Transverse colon (tissue), 4 donors: ENCODE measurements at places on chromosomes 1 and 21. TPM values are rescaled to one million over a fixed set of nuclear protein-coding genes. Genes with fewer than 3 reads are reported as not detected.

The FNDC5 gene
- 0.55 TPM for total RNA-seq

The FMO5 gene
- 62.5 TPM for total RNA-seq

The VTCN1 gene
- total RNA-seq, result not detected

The RNU1-4 gene
- total RNA-seq, result under 0.01 TPM

The IL6R gene
- 76.3 TPM for total RNA-seq

The MYOG gene
- total RNA-seq, result not detected

The TNFSF4 gene
- 1.4 TPM for total RNA-seq

The SPRR1A gene
- not detected for total RNA-seq

The AMY1B gene
- total RNA-seq, result not detected

GRCh38 chr1:101506541-101507164 lies 269.8 kb downstream of the S1PR1 start:
- peak; percentile 13 for DNase-seq

DNA sequence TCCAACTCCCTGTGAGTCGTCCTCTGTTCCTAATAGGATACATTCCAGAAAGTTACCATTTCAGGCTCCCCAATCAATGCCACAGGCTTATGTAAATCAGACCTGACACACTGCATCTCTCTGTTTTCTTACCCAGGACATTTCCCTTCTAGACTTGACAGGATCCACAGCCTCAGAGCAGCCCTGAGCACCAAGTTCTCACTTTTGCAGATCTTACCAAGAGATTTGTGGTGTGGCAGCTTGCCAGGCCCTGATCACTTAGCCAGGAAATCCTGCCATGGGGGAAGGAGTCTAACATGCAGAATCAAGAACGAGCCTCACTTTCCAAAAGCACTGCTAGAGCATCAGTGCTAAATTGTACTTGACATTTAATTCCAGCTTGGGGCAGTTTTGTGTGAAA lies 202.9 kb downstream of the TBX15 start:
- no peak for DNase-seq

- no peak for DNase-seq
Observed at GRCh38 chr1:221598122-221598521, 143.8 kb downstream of the DUSP10 start.

- no peak for DNase-seq
Observed at GRCh38 chr1:46539972-46540371, 11.5 kb downstream of the KNCN start.

GRCh38 chr1:24309762-24310485 lies 9.2 kb upstream of the GRHL3 start:
- DNase-seq, result no peak

DNA sequence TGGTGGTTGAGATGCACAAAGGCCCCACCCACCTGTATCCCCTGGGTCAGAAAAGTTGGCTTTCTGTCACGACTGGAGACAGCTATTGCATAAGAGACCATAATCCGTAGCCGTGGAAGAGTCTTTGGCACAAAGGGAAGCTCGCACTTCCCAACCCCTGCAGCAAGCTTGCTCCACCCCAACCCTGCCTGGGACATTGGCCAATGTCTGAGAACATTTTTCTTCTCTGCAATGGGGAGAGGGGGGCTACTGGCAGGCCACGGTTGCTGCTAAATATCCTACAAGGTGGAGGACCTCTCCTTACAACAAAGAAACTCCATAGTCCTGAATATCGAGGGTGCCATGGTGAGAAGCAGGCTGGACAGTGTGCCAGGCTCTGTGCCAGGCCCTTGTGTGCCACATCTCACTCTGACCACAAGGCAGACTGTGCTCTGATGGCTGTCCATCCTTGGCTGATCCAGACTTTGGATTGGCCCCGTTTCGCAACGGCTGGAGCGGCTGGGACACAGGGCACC lies 104.1 kb downstream of the CSMD2 start:
- no peak for DNase-seq

DNA sequence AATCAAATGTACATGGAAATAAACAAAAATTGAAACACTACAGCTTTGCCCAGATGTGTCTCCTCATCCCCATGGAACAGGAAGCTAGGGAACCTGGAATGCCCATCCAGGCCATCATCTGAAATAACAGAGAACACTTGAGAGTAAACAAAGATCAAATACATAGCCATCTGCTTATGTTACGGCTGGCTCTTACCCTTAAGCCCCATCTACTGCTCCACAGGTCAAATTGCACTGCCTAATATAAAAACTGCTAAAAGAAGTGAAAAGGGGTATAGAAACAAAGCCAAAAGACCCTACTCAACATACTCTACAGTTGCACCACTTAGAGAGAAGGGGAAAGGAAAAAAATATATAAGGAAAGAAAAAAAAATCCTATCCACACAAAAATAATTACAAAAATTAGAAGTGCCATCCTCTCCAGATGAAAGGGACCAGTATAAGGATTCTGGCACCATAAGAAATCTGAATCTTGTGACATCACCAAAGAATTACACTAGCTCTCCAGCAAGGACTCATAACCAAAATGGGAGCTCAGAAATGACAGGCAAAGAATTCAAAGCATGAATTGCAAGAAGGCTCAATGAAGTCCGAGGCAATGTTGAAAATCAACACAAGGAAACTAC lies 26.9 kb downstream of the OR6Y1 start:
- DNase-seq, result no peak

DNA sequence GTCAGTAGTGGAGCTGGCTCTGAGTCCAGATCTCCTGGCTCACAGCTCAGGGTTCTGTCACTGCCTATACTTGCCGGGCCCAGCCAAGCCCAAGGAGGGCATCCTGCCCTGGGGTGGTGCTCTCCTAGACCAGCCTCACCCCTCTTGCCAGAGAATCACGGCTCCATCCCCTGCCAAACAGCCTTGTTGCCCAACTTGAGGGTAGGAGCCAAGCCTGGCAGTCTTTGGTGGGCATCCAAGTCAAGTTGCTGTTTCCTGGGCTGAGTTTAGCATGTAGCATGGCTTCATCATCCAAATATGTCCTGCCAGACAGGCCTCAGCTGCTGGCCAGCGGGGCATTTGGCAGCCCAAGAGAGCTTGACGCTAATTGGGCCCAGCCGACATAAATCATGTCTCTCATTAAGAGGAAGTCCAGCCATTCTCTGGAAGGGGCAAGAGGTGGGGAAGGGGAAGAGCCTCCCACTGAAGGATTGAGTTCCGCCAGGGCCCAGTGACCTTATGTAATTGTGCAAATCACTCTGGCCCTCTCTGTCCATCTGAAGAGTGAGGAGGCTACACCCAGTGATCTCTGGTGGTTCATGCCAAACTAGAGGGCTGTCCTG lies 22.6 kb upstream of the TRABD2B start:
- DNase-seq, result no peak

- peak; percentile 45 for DNase-seq
Observed at GRCh38 chr1:54965624-54966340, 14.6 kb upstream of the TMEM61 start.

GRCh38 chr1:245541369-245541768 lies 386.6 kb downstream of the KIF26B start:
- DNase-seq, result no peak

GRCh38 chr1:204979306-204979705 lies 63.7 kb upstream of the CNTN2 start:
- DNase-seq, result no peak

- DNase-seq, result peak; percentile 46
Observed at GRCh38 chr1:150017206-150017750, 6.8 kb upstream of the OTUD7B start.

DNA sequence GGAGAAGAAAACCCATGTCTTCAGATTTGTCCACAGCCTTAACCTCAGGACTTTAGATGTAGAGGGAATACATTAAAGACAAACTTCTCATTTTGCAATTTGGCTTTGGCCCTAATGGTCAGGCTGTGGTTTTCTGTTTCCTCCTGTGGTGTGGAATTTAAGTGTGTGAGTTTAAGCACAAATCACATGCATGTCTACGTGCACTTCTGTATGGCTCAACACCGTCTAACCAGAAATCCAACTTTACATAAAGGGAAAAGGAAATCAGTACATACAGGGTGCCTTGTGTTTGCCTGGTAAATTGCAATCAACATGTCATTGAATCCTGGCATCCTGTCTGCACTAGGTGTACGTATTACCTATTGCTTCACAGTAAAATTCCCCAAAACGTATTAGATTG lies 1.2 kb upstream of the ZNF124 start:
- no peak for DNase-seq

GRCh38 chr1:41802532-41803501 lies 115.9 kb downstream of the HIVEP3 start:
- peak; percentile 25 for DNase-seq

DNA sequence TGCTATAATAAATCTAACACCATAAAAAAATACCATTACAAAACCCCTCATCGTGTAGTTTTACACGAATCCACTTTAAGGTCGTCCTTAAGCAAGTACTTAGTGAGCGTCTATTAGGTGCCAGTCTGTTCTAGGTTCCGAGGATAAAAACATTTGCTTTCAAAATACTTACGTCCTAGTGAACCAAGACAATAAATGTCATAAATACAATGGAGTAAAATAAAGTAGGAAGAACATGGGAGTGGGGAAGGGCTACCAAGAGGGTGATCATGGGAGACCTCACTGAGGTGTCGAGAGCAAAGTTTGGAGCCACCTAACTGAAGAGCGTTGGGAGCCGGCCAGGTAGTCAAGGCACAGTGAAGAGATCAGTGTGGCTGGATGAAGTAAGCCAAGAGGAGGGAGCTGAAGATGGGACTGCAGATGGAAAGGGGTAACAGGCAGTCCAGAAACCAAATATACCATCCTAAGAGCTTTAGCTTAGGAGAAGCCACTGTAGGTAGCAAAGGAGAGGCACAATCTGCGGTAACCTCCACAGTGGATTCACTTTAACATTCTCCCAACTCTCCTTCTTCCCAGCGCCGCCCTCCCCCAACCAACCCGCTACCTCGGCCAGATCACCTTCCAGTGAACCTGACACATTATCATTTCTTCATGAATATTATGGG lies 684 bp downstream of the LTN1 start:
- DNase-seq, result no peak

DNA sequence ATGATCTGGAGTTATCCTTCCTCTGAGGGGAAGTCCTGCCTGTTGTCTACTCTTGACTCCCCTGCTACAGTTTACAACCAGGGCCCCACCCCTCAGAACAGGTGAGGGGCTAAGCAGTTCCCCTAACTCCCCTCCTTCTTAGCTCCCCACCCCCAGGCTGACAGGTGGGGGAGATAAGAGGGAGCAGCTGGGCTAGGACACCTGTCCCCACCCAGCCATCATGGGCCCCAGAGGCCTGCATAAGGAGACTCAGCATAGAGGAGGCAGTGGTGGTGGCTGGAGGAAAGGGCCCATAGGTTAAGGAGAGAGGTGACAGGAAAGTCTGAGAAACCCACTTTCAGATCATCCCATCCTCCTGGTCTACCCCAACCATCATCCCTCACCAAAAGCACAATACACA lies 6.8 kb downstream of the MEF2D start:
- no peak for DNase-seq

DNA sequence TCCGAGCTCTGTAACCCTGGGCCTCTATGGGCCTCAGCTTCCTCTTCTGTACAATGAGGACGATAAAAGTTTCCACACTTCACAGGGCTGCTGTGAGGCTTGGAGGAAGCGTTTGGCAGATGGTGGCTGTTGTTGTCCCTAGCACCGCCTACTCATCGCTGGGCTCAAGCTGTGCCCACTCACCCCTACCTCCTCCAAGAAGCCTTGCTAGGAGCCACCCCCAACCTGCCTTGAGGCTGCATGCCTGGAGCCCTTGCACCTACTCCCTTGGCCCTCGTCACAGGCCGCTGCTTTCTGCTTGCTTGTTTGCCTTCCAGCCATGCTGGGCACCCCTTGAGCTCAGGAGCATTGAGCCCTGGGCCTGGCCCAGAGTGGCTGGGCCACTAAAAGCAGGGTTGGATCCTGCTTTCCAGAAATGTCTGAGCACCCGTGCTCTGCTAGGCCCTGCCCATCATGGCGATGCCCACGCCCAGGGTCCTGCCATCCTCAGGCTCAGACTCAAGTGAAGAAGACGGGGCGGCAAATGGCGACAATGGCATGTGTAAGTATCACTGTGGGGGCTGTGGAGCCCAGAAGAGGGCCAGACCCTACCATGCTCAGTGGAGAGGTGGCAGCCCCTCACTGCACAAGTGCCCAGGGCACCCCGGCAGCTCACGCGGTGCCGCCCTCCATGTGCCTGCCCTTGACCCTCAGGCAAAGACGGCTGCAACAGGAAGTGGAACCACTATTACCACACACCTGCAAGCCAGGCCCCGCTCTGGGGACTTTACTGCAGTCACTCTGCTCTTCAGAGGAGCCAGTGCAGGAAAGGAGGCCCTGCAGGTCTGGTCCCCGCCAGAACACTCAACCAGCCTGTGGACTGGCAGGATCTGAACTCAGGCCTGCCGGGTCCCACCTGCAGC lies 9.5 kb downstream of the SH3BGRL3 start:
- DNase-seq, result peak; percentile 65

DNA sequence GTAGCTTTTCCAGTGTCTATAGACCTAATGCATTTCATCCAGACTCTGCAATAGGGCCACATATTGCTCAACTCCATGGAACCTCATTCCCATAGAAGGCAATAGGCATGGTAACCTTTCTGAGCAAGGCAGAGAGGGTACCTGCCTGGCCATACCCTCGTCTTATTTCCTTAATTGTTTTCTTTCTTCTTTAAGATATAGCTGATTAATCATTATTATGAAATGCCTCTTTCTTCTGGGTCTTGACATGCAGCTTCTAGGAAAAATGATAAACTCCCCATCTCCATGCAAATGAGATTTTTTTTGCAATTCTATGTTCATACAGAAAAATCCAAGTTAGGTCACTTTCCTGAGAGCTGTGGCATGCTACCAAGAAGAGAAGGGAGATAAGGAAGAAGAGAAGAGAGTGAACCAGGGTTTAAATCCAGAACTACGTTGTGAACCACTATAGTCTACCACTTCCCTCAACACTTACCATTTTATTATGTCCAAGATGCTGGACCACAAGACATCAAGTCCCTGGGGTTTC lies 33.0 kb upstream of the IL20 start:
- DNase-seq, result no peak

DNA sequence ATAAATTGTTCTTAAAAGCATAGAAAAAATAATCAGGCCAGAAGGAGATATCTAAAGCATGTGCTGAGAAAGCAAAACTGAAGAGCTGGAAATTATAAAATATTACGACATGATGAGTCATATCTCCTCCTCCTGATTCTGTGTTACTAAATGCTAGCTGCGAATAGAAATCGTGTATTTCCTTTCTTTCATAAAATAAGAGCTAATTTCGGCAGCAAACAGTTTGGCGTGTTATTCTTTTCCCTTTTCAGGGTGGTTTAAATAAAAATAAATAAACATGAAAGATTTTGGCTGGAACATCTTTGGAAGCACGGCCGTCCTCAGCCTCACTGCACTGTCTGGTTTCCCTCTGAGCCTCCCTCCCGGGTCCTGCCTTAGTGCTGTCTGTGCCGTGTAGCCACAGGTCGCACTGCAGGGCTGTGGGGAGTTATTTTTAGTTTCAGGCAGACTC lies 56.0 kb downstream of the ADARB1 start:
- no peak for DNase-seq
